ENCODE measurements at places on chromosomes 16 and 17.

DNA sequence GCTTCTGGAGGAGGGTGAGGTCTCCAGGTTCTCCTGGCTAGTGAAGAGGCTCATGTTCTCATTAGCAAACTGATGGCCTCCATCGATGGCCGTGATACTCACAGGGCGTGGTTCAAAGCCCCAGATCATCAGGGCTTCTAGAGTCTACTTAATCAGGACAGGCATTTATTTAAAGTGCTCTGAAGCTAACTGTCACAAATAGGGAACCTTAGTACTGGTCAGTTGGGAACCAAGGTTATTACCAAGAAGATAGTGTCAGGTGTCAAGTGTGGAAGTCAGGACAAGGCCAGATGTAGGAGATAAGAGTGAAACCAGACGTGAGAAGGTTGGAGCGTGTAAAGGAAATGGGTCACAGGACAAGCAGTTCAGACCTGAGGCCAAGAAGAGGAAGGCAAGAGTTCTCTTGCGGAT, 56.9 kb downstream of the PIGL start:
- DNase-seq: no peak

GRCh38 chr17:73767696-73768095, 123.5 kb upstream of the SDK2 start:
- DNase-seq: no peak

DNA sequence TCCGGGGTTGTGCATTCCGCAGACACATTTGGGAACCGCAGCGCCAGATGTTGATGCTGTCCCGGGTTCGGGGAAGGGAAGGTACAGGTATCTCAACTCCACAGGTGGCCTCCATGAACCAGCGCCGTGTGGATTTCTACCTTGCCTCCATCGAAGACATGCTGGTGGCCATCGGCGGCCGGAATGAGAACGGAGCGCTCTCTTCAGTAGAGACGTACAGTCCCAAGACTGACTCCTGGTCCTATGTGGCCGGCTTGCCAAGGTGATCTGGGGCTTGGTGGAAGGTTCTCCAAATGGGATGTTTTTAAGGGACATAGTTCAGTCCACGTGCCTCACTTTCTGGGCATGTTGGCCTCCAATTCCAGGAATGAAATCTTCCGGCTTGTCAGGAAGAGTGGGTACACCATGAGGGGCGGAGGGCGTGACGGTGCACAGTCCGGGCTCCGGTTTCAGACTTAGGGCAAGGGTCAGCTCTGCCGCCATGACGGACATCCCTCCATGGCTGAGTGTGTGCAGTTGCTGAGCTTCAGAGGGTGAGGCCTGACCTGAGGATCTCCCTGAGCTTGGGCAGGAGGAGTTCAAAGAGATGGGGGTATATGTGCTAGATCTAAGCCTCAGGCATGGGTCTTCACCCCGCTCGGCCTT, 11.5 kb downstream of the KLHL36 start:
- DNase-seq: no peak

DNA sequence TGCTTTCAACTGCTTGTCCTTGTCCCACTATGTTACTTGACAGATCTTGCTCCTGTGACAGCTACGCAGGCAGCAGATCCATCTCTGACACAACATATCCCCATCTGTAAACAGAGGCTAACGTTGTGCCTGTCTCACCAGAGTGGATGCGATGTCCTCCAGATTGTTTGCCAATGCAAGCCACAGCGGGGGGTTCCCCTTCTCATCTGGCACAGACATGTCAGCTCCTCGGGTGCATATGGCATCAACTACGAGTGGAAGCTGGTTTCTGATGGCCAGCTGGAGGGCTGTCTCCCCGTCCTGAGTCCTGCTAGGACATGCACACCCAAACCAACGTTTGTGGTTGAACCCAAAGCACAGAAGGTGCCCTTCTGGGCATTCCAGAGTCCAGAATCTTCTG, 39.0 kb downstream of the CYB5D2 start:
- DNase-seq: no peak

DNA sequence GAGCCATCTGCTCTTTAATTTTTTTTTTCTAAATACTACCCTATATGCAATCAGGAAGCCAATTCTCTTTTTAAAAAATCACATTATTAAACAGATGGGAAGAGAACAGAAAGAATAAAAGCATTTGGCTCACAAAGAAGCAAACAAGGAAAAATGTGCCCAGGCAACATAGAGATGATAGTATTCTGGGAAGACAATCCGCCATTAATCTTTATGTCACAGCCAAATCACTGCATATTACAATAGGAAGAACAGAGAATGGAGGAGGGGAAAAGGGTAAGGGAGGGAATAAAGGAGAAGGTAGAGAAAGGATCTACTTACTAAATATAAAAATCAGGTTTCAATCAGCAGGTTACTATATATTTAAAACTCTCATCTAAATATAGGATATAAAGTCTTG, 34.3 kb downstream of the STAT5B start:
- no peak for DNase-seq

- no peak for DNase-seq
Observed at GRCh38 chr17:19716108-19717030, at the start of gene SLC47A2. Gene SLC47A2 (minus strand): TSS chr17:19716584. CDS start chr17:19716555, 29 bp downstream.

DNA sequence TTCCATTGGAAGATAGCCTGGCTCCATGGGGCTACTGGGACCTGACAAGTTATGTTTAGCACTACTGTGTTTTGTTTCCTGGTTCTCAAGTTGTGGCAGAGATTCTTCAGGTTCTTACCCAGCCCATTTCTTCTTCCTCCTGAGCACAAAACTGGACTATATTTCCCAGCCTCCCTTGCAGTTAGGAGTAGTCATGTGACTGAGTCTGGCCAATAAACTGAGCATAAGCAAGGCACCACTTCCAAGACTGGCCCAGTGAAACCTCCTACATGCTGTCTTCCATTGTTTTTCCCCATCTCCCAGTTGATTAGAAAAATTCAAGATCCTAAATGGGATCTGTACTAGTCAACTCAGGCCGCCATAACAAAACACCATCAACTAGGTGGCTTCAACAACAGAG, 28.2 kb upstream of the RBBP6 start:
- DNase-seq: no peak

DNA sequence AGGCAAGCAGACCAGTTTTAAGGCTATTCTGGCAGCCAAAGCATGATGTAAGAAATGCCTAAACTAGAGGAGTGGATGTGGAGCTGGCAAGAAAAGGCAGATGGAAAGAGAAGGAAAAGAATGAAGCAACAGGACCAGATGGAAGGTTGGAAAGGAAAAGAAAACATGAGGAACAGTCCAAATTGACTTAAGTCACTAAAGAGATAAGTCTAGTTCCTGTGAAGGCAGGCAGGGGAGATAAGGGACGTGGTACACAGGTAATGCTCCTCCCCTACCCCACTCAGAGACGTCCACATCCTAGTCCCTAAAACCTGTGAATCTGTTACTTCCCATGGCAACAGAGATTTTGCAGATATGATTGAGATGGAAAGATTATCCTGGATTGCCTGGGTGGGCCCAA, 43.5 kb downstream of the TEX2 start:
- DNase-seq: no peak

DNA sequence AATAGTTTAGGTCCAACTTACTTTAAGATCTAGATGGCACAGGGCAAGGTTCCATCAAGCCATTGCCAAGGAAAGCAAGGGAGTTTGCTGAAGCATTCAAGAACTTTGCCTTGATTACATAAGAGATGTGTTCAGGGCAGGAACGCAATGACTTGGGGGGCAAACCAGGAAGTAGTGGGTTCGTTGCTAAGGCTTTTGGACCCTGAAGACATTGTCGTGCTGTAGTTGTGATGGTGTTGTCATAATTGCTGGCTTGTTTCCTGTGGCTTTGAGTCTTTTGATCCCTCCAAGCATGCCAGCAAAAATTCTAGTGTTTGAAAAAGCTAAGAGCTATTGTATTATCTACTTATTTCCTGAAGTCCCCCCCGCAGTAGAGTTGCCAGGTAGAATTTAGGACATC, 70.7 kb upstream of the HNF1B start:
- DNase-seq: no peak

DNA sequence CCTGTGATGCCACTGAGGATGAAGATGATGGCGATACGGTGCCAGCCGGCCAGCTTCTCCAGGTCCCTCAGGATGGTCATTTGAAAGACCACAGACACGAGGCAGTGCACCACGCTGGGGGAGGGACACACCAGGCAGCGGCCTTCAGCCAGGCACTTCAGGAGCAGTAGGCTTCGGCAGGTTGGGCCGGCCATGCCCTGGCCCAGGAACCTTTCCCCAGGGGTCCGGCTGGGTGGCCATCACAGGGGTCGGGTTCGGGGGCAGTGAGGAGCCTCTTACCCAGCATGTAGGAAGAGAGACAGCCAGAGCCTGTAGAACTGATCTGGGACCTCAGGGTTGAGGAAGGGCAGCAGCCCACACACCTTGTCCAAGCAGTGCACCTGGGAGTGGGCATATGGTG, 5.3 kb downstream of the AANAT start:
- no peak for DNase-seq

GRCh38 chr16:68232335-68232734, 3.6 kb downstream of the ESRP2 start:
- no peak for DNase-seq

GRCh38 chr17:9217151-9218056, 196.1 kb downstream of the NTN1 start:
- DNase-seq: no peak

- DNase-seq: no peak
Observed at GRCh38 chr17:17922070-17922614, 50.1 kb downstream of the TOM1L2 start.

- DNase-seq: no peak
Observed at GRCh38 chr16:69260506-69260905, 50.6 kb upstream of the VPS4A start.

GRCh38 chr17:38947189-38947588, 20.0 kb downstream of the FBXO47 start:
- no peak for DNase-seq

DNA sequence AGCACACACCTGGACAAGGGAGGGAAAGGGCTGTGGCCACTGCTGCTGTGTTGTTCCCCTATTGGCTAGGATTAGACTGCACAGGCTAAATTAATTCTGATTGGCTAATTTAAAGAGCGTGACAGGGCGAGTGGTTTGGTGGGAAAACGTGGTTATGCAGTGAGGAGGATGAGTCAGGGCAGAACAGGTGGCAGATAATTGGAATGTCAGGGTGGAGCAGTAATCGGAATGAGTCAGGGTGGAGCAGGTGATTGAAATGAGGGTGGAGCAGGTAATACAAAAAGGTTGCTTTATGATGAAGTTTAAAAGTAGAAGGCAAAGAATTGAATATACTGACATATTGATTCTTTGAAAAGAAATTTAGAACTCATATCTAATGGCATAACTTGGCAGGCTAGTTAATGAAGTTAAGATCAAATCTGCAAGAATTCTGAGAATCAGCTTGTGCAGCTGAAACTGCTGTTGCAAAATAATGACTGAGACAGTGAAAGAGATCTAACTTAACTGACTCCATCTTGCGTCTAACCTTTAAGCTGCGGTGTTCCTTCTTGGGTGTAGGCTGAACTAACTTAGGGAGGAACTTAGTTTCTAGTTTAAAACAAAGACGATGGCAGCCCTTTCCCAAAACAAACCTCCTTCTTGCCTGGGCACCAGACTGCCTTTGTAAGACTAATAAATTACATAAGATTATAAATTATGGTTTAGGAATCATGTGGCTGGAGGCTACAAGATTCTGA, 174.3 kb downstream of the UTP18 start:
- no peak for DNase-seq

GRCh38 chr16:55809386-55809785, 23.5 kb downstream of the CES1 start:
- no peak for DNase-seq

DNA sequence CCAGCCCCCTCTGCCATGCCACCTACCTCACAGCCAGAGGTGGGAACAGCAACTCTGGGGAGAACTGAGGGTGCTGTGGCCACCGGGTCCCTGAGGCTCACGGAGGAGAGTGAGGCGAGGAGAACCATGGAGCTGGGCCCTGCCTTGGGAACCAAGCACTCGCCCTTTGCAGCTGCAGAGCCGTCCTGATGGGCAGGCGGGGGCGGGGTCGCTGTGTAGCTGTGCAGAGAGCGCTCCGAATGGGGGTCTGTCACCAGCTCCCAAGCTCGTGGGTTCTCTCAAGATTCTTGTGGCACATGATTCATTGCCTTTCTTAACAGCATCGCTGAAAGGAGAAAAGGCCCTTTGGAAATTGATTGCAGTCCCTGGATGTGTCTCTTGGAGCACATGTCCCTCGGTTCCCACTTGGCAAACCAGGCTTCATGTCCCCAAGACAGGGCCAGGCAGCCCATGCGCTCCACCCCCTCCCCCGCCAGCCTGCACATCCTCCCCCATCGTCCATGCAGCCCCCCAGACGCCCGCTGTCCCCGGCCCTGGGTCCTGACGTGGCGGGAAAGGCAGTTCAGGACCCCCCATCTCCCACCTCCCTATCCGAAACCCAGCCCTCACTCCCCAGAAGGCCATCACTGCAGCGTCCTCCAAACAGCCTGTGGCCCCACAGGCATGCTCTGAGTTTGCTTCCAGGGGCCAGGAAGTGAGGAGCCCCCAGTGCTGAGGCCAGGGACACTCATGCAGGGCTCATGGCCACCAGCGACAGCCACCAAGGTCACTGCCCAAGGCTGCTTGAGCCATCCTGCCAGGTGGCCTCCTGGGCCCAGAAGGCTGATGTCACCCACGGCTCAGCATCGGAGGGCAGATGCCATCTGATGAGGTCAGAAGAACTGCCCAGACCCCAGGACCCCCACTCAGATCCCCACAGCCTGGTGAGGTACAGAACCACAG, 20.6 kb upstream of the CHMP6 start:
- DNase-seq: no peak

GRCh38 chr16:1909561-1910231, 8.5 kb downstream of the HS3ST6 start:
- no peak for DNase-seq

DNA sequence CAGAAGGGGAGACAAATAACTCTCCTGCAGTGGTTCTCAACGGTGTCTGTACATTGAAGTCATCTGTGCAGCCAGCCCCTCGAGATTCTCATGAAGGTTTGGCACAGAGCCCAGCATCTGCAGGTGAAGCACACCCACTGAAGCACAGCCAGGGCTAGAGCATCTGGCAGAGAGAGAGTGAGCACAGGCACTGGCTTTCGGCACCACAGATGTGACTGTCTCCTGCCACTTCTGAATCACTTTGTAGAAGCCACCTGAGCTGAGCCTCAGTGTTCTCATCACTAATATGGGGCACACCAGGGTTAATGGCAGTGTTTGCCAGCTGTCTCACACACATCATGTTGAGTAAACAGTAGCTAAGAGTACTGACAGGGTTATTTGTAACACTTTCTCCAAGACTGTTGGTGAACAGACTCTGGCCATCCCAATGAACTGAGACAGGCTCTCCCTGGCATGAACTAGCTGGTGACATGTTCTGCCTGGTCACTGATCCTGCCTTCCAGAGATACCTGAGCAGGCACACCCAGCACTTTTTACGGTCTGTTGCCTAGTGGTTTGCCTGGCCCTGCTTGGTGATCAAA, 10.9 kb downstream of the HSPB9 start:
- no peak for DNase-seq

Measured in effector memory CD4-positive, alpha-beta T cell (primary cell).